ENCODE measurements at places on chromosomes 1 and 21.
A peak's percentile ranks its signal among the peaks of the same experiment; 100 is the strongest.

GRCh38 chr1:30250338-30250983 is 472.9 kb downstream of the MATN1 start:
- DNase-seq = no peak

DNA sequence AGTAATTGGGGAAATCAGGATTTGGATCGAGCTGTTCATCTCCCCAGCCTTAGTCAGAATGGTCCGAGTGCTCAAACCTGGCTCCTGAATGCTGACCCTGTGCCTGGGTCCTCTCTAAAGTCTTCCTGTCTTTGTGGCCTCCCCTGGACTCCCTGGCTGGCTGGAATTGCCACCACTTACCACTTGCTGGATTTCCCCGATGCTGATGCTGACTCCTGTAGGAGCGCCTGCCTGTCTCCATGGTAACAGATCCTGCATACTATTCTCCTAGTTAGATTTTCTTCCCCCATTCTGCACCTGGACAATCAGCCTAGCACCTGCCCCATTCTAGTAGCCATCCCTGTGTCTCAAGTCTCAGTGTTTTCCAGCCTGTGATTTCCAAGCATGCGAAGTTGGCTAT is 382.2 kb upstream of the ESRRG start:
- no peak for DNase-seq

DNA sequence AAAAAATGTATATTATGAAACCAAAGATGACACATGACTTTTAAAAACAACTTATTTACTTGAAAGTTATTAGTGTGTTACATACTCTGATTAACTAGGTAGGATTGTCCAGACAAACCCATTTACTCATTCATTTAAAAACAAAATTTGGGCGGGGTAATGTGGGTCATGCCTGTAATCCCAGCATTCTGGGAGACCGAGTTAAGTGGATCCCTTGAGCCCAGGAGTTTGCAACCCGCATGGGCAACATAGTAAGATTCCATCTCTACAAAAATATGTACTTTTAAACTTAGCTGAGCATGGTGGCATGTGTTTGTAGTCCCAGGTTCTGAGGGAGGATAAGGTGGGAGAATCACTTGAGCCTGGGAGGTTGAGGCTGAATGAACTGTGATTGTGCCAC is 1414.7 kb downstream of the PLA2G4A start:
- no peak for DNase-seq

GRCh38 chr1:192358402-192358801 is 41.6 kb downstream of the RGS21 start:
- DNase-seq = no peak

- no peak for DNase-seq
Measured at GRCh38 chr1:157849229-157849875, 7.7 kb upstream of the CD5L start.

DNA sequence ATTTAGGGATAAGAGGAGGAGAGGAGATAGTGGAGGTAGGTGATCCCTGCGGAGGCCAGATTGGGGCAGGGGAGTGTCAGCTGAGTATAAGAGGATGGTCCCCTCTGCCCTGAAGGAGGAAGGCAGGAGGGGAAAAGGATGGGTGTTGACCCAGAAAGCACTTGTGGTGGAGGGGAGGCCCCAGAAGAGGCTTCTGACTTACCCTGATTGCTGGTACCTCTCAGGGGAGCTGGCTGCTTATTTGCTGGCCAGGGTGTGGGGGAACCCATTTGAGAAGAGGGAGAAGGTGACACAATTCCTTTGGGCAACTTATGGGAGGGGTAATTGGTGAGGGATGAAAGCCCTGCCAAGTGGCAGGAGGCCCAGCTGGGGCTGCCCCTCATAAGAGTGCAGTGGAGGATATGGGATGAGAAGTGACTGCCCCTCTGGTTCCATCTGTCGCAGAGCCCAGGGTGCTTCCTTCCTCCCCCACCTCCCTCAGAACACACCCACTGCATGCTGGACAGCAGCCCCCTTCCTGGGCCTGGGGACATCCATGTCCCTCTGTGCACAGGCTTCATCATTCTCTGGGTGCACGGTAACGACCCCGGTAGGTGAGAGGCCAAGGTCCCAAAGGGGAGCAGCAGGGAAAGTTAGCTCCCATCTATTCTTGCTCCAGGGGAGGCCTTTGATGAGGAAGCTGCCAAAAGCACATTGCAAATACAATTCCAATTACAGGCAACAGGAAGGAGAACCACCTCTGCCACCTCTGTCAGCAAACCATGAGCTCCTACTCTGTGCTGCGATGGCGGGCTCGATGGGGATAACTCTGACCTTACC is 1.4 kb upstream of the PCSK9 start:
- no peak for DNase-seq

DNA sequence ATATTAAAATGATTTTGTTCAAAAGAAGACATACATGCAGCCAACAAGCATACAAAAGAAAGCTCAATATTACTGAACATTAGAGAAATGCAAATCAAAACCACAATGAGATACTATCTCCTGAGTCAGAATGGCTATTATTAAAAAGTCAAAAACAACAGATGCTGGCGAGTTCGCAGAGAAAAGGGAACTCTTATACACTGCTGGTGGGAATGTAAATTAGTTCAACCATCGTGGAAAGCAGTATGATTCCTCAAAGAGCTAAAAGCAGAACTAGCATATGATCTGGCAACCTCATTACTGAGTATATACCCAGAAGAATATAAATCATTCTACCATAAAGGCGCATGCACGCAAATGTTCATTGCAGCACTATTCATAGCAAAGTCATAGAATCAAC is 126.0 kb upstream of the HMCN1 start:
- peak; percentile 57 for DNase-seq

Data from fibroblast of upper back skin (primary cell).